Suppressor macrophage (primary cell): ENCODE measurements at places on chromosomes 2 and 18.
A peak's percentile ranks its signal among the peaks of the same experiment; 100 is the strongest.

- DNase-seq = no peak
Observed at GRCh38 chr2:34985474-34985873, 1370.1 kb upstream of the CRIM1 start.

GRCh38 chr2:127479866-127480743 is 46.2 kb downstream of the IWS1 start:
- no peak for DNase-seq

DNA sequence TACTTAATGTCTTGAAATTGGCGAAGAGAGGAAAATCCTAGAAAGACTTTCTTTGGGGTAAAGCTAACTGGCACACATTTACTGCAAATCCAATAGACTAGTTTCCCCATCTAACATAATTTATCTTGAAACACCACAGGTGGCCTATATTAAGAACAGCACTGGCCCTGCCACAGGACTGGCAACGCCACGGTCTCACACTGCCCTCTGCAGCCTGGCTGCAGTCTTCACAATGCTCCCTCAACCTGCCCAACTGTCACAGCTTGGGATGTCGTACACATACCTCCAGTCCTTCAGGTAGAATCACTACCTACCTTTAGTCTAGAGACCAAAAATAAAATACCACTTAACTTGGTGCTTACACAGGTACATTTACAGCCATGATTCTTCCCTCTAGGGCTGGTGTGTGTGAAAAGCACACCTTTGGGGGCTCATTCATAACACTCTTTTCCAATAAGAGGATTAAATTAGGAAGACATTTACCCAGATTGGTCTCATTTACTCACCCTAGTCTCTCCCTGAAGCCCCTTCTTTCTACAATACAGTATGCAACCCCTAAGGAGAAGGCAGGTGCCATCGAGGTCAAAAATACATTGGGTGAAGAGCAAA is 222.2 kb downstream of the C1D start:
- peak; percentile 27 for DNase-seq

- DNase-seq = peak; percentile 36
Observed at GRCh38 chr2:232502911-232503808, 15.5 kb upstream of the ECEL1 start.

- no peak for DNase-seq
Observed at GRCh38 chr18:57659460-57660102, 37.9 kb upstream of the NARS1 start.

- no peak for DNase-seq
Observed at GRCh38 chr2:60520917-60521539, 32.4 kb downstream of the BCL11A start.

GRCh38 chr2:216034065-216034464 is 20.7 kb upstream of the MREG start:
- DNase-seq = peak; percentile 74

GRCh38 chr2:74005786-74006185 is 21.1 kb downstream of the TET3 start:
- no peak for DNase-seq

DNA sequence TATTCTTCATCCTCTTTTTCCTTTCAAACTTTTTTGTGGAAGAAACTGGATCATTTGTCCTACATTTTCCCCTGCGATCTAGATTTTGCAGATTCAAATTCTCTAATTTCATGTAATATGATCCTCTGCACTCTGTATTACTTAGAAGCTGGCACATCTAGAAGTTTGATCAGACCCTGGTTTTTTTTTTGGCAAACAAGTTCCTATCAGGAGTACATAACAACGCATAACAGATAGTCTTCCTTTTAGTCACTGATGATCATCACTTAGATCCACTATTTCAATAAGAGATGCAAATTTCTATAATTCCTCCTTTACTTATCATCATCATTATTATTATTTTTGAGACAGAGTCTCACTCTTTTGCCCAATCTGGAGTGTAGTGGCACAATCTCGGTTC is 117.1 kb downstream of the CDH2 start:
- DNase-seq = no peak

DNA sequence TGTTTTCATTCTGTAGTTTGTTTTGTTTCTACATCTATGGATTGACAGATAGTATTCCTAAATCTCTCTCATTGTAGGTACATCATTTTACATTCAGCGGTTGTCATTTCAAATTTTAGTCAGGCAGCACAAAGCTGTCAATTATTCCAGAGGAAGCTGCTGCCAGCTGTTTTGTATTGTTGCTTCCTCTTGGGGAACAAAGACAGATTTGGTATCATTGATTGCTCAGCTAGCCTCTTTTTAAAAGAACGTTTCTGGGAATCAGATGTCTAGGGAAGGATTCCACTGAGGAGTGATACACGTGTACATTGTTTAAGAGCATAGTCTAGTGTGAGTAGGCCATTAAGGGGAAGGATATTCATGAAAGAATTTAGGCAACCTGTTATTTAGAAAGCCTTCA is 145.8 kb downstream of the AGPS start:
- DNase-seq = no peak

GRCh38 chr2:72925328-72925943 is 8.1 kb downstream of the EMX1 start:
- DNase-seq = no peak

GRCh38 chr2:17894005-17894404 is 15.5 kb downstream of the KCNS3 start:
- DNase-seq = no peak

- DNase-seq = no peak
Observed at GRCh38 chr2:763766-764525, 86.7 kb upstream of the TMEM18 start.

DNA sequence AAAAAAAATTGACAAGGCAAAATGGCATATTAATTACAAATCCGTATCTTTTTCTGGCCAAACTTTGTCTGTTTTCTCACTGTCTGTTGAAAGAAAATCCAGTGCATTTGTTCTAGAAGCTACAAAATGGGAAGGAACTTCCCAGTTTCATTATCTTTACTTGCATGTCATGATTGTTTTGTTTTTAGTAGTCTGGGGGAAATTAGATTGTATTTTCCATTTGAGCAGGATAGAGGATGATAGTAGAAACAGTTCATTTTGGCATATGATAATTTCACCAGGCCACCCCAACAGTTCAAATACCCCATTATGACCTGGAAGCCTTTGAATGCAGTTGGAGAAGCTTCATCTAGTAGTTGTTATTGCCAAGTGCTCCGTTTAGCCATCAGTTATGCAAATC is 77.5 kb upstream of the RANBP2 start:
- no peak for DNase-seq

GRCh38 chr2:182229297-182229696 is 197.5 kb downstream of the PDE1A start:
- peak; percentile 43 for DNase-seq

DNA sequence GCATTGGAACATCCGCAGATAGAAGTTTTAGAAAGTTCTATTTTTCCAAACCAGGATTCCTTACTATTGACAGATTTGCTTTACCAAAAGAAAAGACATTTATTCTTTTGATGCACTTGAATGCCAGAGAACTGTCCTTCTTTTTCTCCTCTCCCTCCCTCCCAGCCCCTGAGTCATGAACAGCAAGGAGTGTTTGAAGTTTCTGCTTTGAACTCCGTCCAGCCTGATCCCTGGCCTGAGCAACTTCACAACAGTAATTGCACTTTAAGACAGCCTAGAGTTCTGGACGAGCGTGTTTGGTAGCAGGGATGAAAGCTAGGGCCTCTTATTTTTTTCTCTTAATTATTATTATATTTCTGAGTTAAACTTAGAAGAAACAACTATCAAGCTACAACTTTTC is 33.6 kb downstream of the APCDD1 start:
- DNase-seq = no peak

DNA sequence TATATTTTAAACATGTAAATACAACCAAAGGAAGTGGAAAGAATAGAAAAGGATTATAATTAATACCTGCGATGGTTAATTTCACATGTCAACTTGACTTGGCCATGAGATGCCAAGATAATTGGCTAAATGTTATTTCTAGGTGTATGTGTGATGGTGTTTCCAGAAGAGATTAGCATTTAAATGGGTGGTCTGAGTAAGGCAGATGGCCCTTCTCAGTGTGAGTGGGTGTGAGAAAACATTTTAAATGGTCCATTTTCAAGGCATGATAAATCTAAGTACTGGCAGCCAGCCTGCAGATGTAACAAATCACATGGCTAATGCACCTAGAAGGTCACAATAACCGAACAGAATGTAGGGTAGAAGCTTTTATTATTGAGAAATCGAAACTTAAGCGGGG is 99.6 kb upstream of the CDH7 start:
- no peak for DNase-seq

DNA sequence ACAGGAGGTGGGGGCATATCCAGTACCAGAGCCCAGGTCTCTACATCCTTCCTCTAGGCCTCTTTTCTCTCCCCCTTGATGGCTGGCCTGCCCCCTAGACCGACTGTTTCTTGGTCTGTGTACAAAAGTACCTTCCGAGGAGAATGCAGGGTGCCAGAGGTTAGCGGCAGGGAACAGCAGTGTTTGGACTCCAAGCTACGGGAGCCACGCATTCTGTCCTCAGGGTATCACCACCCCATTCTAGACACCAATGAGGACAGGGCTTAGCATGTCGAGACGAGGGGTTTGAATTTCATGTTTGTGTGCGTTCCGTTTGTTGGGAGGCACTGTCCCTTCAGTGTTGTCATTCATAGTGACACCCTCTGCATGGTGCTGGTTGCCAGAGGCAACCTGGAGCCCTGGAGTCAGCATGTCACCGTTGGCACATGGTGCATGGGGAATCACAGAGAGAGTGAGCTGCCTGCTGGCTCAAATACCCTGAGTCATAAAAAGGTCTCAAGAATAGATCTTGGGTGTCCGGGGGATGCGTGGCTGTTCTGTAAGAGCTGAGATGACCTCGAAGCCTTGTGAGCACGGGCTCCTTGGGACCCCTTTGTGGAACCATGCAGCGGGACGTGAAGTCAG is 57.2 kb upstream of the LDLRAD4 start:
- DNase-seq = no peak

DNA sequence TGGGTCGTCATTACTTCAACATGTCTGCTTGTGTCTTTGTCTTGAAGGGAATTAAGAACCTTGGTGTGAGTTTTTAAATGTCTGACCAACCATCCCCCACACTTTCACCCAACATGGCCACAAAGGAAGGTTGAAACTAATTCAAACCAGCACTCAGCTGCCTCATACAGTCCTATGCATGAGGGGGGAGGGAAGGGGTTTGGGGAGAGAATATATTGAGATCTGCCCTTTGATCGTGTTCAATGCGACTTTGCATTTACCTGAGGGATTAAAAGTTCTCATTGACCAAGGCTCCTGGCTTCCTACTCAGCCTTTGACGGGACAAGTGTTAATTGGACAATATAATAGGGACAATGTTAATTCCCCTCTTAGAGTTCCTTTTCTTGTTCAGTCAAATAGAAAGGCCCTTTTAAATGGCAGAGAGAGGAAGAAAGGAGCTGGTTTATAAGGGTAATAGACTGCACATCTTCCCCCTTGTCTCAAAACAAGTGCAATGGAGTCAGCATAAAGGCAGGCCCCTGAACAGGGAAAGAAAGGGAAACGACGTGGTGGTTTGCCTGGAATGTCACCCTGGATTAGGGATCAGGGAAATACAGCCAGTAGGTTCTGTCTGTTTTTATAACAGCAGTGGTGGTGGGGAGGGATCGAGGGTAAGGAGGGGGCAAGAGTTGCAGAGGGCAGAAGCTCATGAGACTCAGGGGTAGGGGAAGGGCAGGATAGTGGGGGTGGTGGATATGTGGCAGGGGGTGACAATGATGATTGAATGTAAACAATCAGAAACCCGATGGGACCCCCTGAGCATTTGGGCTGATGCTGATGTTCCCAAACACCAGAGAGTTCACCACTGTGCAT is 198.7 kb downstream of the MYCN start:
- DNase-seq = no peak

DNA sequence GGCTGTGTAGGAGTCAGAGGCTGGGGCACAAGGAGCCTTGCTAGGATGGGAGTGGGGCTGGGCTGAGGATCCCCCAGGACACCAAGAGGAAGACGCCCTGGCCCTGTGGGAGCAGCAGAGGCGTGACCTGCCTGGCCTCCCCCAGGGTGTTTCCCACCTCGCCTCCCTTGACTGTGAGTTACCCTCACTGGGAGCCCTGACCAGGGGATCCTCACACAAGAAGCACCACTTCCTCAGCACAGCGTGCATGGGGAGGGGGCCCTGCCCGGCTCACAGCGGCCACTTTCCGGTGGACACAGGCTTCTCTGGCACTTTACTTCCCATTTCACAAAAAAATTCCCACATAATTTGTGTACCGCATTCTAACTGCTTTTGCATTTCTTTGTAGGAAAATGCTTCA is 187.7 kb downstream of the EIPR1 start:
- DNase-seq = no peak

DNA sequence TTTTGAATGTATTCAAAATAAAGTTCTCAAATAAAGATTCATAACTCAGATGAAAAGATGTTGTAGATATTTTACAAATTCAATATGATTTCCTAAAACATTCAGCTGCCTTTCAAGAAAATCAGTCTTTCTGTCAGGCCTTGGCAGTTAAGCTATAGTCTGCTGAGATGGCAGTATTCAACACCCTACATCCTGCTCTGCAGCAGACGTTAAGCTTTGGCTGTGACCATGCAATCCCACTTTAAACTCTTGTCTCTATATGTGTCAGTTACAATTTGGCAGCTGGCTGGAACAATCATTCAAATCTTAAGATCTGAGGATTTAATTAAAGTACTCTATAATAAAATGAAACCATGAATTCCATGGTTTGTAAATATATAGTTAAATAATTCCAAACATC is 567.3 kb upstream of the ZNF804A start:
- DNase-seq = no peak

DNA sequence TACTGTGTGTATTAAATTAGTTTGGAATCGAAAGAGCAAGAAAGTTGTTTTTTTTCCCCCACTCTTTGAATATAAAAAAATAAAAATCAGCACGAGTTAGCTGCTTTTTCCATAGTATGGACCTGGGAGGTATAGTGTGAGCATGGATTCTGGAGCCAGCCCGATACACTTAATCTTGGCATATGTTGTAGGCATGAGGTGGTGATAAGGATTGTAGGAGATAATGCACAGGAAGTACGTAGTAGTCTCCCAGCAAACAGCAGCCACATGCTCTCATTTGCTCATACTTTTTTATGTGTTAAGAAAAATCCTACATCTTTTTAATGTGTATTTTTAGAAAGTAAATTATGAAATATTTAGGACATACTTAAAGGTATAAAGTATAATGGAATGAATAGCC is 2.1 kb upstream of the DNAJC27 start:
- no peak for DNase-seq

GRCh38 chr18:55585920-55586561 is 2.0 kb downstream of the TCF4 start:
- peak; percentile 28 for DNase-seq

- DNase-seq = peak; percentile 34
Observed at GRCh38 chr2:159555651-159556392, 60.5 kb downstream of the BAZ2B start.

DNA sequence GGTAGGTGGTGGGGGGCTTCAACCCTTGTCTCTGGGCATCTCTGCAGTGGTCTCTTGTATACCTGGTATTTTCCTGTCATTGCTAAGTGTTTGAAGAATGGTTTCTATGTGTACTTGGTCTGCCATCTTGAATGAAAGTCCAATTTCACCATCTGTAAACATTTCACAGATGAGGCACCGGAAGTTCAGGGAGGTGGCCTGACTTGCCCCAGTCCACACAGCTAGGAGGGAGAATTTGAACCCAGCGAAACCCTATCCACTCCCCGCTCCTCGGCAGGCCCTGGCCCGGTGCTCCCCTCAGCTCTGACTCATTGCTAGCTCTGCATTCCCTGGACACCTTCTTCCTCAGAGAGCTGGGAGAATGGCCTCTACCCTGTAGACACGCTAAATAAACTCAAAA is 30.5 kb downstream of the ZAP70 start:
- no peak for DNase-seq

GRCh38 chr2:49619804-49620203 is 465.5 kb upstream of the FSHR start:
- DNase-seq = no peak
